ENCODE measurements at places on chromosomes 5 and 9. TPM values are rescaled to one million over a fixed set of nuclear protein-coding genes. Genes with fewer than 3 reads are reported as not detected.

GRCh38 chr5:116415182-116415581 lies 159.4 kb downstream of the SEMA6A start:
- DNase-seq = no peak

DNA sequence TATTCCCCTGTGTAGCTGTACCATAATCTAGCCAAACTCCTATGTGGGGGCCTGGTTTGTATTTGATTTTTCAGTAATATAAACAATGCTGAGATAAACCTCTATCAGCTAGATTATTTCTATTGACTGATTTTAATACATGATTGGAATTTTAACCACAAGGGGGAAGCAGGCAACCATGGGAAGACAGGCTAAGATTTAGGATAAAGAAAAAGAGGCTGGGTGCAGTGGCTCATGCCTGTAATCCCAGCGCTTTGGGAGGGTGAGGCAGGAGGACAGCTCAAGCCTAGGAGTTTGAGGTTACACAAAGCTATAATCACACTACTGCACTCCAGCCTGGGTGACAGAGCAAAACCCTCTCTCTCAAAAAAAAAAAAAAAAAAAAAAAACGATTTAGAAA lies 18.1 kb upstream of the GPX3 start:
- DNase-seq = peak; percentile 65

The AK8 gene
- total RNA-seq = not detected

The PTBP3 gene
- 32.3 TPM for total RNA-seq

The ALDOB gene
- 0.20 TPM for total RNA-seq

All from lung microvascular endothelial cell (primary cell).